ENCODE measurements at places on chromosomes 7 and 10.

GRCh38 chr7:34019301-34019790 lies 114.0 kb downstream of the BMPER start:
- DNase-seq = no peak

- DNase-seq = no peak
Measured at GRCh38 chr7:115558161-115558560, 472.4 kb downstream of the TFEC start.

- DNase-seq = no peak
Measured at GRCh38 chr7:158782761-158783401, 46.4 kb downstream of the ESYT2 start.

DNA sequence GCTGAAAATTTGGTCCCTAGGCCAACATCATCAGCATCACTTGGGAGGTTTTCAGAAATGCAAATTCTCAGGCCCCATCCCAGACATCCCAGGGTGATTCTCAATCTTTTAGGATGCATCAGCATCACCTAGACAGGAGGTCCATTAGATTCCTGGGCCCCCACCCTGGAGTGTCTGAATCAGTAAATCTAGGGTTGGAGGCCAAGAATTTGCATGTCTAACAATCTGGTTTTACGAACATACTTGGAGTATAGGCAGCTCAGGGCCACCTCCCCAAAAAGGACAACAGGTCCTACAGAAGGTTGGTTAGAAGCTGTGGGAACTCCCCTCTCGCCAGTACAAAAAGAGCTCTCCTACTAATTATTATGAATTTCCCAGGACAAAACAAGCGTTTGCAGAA lies 15.5 kb downstream of the ZC3HAV1 start:
- DNase-seq = no peak

GRCh38 chr10:133442191-133442966 lies 11.4 kb upstream of the SCART1 start:
- no peak for DNase-seq

DNA sequence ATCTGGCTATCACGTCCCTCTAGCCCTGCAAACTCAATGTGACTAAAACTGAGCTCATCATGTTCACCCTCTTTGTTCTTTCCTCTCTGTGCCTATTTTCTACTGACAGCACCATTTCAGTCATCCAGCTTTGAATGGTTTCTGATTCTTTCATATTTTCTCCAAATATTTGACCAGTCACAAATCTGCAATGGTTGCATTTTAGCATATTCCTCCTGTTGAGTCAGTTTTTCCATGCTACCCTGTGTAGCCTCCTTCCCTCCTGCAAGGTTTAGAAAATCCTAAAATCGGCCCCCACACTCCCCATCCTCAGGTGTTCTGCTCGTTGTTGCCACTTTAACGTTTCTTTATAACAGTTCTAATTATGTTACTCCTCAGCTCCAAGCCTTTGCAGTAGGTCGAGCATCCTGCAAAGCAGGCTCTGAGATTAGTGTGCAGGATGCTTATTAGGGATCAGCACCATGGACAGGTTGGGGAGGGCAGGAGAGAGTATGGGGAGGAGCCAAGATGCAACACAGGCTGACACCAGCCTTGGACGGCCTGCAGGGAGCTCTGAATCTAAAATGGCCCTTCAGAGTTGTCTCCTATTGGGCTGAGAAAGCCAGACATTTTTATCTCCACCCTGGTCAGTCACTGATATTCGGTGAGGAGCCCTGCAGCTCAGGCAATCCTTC lies 531.0 kb upstream of the COBL start:
- no peak for DNase-seq

GRCh38 chr10:124957404-124957947 lies 15.6 kb downstream of the ZRANB1 start:
- DNase-seq = no peak

DNA sequence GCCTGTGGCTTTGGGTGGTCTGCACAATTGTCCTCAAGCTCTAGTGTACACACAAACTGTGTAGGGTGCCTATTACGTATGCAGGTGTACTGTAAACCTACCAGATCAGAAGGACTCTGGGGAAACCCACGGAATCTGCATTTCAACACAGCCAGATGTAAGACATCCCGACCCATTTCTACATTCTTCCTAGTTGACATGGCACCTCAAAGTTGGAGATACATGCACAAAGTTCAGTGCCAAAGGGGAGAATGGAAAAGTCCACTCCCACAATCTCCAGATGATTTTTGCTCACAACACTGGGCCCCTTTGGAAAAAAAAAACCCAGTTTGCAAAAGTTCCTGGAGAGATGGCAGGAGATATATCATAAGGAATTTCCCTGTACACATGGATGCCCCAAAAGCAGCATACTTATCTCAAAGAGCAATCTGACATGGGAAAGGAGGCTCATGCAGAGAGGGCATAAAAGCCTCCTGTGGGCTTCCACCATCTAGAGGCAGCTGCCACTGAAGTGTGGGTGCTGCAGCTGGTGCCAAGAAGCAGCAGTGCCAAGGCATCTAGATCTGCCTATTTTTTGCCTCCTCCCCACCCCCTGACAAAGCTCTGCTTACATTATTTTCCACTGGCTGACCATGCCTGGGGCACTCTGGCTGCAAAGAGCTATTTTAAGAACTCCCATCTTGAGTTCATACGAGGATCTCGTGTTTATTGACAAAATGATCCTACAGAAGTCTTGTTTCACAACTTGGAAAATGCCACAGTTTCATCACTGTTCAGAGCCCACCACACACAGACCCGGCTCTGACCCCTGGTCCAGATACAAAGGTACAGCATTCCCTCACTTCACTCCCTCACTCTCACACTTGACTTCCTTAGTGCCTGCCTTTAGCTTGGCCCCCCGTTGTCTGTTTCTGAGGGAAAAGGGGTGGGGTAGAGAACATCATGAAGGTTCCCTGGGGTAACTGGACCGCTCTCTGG lies 12.9 kb downstream of the TECTB start:
- no peak for DNase-seq

DNA sequence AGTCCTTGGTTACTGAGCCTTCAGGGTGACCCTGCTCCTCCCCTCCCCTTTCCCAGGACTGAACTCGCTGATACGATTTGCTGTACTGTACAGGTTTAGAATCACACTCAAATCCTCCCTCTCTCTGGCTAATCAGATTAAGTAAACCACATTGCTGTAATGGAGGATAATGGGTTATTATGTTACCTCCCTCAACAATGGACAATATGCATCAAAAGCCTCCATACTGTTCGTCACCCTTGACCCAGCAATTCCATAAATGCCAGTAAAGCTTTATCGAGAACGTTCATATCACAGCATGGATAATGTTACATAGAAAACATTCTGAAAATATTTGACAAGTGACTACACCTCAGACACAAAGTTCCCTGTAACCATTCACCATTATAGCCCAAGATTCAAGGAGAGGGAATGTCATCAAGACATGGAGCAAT lies 61.7 kb downstream of the FAM107B start:
- DNase-seq = peak; percentile 30

DNA sequence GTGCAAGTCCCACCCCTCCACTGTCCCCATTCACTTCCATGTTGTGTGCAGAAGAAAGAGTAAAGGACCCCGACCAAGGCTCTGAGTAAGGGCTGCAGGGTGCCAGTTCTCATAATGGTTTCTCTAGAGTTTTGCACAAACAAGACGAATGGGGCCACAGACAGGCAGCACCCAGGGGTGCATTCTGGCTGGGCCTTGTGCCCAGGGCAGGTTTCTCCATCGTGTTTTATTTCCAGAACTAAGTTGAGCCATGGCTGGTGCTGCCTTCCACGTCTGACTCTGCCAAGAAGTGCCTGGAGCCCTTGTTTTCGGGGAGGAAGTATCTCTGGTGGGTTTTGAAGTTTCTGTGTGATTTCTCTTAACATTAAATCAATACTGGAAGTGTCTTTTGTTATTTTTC lies 95.0 kb upstream of the SDK1 start:
- no peak for DNase-seq

- peak; percentile 75 for DNase-seq
Measured at GRCh38 chr10:68208424-68209042, 23.4 kb downstream of the ATOH7 start.

DNA sequence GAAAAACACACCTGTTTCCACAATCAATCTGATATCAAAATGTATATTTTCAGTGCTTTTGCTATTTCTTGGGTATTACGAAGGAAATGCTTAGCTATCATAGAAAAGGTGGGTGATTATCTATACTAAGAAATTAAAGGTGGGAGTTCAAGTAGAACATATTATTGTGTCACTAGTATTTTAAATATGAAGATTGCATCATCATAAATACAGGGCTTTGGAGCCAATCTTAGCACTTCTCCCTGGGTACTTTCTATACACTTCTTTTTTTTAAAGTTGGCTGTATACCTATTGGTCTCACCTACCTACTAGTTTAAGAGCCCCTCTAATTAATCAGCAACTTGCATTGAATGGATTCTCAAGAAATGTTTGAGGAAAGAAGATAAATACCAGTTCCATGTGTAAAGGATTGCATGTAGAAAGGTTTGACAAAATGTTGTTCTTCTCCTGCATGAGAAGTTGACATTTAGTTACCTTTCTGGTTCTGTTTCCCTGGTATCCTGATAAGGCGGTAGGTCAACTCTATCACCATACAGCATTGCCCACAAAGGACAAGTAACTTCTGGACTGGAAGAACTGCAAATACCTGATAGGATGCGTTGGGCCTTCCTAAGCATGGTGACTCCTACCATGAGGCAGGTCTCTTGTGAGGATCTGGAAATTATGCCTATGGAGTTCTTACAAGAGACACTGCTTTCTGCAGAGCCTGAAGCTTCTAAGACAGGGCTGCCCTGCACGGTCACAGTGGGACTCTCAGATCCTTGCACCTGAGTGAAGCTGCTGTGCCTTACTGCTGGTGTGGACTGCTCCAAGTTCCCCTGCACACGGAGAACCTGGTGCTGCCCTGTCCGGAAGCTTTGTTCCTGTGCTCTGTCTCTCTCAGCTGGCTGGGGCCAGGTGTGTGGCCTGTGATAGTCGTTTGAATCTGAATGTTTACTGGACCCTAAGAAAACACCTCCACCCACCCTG lies 32.1 kb upstream of the PDSS1 start:
- no peak for DNase-seq

- no peak for DNase-seq
Measured at GRCh38 chr7:95041031-95041430, 133.6 kb downstream of the PPP1R9A start.

DNA sequence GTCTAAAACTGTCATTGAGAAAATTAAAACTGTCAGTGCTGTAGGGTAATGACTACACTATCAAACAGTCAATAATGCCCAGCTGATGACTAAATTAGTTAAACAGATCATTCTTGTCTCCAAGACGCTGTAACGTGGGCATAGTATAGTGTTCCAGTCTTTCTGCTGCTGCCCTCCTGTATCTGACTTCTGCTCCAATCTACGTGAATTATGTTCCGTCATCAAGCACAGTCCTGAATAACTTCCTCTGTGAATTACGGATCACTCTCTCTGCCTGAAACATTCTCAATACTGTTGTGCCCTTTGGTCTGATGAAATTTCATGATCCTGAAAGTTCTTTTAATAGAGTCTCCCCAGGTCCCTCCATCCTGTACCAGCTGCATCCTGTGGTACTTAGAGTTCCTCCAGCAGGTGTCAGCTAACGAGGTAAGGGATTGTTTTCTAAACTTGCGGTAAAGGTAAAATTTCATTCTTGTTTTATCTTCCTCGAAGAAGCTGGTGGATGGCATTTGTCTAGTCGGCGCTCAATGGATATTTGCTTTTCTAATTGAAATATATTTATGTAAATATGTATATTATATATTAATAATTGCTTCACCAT lies 393.5 kb upstream of the ADARB2 start:
- DNase-seq = no peak

DNA sequence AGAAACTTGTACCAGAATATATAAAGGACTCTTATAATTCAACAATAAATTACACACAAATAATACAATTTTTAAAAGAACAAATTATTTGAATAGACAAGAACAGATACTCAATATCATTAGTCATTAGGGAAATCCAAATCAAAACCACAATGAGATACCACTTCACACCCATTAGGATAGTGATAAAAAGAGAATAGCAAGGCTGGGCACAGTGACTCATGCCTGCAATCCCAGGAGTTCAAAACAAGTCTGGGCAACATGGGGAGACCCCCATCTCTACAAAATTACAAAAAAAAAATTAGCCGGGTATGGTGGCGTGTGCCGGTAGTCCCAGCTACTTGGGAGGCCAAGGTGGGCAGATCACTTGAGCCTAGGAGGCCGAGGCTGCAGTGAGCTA lies 52.2 kb upstream of the KCNIP2 start:
- no peak for DNase-seq

- no peak for DNase-seq
Measured at GRCh38 chr7:150947761-150948651, 30.1 kb downstream of the KCNH2 start.

DNA sequence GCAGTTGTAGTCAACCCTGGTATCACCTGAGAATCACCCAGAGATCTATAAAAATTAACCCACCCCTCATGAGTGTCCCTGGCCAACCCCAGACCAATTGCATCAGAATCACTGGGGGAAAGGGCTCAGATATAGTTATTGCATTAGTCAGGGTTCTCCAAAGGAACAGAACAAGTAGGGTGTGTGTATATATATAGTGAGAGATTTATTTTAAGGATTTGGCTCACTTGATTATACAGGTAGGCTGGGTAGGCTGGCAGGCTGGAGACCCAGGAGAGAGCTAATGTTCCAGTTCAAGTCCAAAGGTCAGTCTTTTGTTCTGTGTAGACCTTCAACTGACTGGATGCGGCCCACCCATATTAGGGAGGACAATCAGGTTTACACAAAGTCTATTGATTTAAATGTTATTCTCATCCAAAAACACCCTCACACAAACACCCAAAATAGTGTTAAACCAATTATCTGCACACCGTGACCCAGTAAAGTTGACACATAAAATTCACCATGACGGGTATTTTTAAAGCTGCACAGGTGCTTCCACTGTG lies 372.9 kb upstream of the NFE2L3 start:
- no peak for DNase-seq

- DNase-seq = no peak
Measured at GRCh38 chr10:5424751-5425150, 12.4 kb downstream of the NET1 start.

- no peak for DNase-seq
Measured at GRCh38 chr10:124474514-124475070, 13.0 kb downstream of the LHPP start.

- no peak for DNase-seq
Measured at GRCh38 chr10:92479547-92479946, 94.3 kb downstream of the IDE start.

GRCh38 chr10:68088740-68089139 lies 13.7 kb upstream of the HERC4 start:
- no peak for DNase-seq

DNA sequence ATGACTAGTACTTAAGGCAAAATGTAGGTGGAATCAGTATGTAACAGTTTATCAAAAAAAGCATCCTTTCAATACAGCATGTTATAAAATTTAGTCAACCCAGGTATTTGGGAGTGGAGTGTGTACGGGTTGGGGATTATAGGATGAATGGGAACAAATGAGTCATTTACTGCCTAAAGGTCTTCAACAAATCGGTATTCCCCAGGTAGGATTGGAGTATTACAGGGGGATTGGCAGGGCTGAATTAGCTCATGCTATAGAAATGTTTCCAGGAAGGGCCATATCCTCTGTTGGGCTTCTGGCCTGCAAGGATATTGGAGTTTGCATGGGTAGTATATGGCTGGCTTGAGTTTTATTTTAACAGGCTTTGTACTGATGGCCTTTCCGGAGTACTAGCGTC lies 723.7 kb downstream of the SORCS1 start:
- no peak for DNase-seq

GRCh38 chr10:110758898-110759297 lies 112.8 kb upstream of the PDCD4 start:
- DNase-seq = peak; percentile 72

All from SW480 (cell line).